SIG-M5 (cell line): ENCODE measurements at places on chromosomes 2 and 18.

DNA sequence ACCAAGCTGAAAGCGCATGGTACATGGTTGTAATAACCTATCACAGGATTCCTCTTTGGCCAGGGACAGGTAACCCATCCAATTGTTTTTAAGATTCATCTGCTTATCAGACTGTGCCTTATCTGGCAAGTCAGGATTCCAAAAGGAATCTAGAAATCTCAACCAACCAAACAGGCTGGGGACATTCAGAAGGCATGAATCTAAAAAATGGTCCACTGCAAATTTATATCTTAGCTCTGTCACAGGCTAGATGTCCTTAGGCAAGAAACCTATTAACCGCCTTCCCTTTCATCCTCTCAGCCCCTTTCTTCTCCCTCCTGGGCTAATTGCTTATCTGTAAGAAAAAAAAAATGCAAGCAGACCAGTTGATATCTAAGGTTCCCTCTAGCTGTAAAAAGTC, 4.3 kb downstream of the LRP2 start:
- no peak for DNase-seq

- DNase-seq = no peak
Measured at GRCh38 chr2:44954889-44955592, 13.5 kb downstream of the SIX3 start.

DNA sequence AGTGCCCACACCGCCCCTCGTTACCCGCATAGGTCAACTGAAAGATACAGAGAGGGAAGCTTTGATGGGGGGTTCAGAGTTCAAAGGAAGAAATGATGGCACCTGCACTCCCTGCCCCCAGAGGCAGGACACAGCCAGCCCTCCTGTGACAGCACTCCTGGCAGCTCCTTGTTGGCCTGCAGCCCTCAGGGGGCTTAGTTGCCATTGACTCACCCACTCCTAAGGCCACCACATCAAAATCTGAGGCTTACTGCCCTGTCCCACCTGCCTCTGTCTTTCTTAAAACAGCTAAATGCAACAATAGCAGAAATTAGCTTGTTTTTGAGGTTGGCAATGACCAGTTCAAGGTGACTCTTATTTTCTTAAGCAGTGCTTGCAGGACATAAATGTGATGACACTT, 31.6 kb upstream of the SLC35F6 start:
- DNase-seq = no peak

GRCh38 chr2:141199711-141200110, 931.1 kb downstream of the LRP1B start:
- DNase-seq = no peak

DNA sequence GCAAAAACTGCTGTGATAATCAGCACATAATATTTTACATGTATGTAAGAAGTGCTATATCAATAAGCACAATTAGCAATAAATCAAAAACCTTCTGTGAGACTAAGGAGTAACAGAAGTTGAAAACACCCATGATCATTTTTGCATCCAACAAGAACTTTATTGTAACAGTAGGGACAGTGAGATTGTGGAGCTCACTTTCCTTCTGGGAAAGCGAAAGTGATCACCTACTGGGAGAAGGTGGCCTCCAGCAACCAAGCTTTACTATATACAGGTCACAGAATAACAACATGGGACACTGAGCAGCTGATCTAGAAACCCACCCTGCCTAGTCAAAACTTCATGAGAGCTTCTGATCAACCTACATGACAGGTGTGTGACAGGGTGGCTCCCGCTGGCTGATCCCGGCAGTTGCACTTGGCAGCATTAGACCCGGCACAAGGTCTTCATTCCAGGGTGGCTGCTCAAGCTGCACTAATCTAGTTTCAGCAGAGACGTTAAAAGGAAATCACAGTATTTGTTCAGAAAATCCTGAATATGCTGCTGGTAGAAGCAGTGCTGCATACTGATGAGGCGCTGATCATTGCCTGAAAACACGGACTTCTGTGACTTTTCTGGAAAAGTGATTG, 63.5 kb upstream of the ARL5A start:
- no peak for DNase-seq

- no peak for DNase-seq
Measured at GRCh38 chr2:172947461-172948153, 128.0 kb upstream of the MAP3K20 start.

GRCh38 chr2:105600949-105601794, 143.5 kb upstream of the NCK2 start:
- DNase-seq = no peak

DNA sequence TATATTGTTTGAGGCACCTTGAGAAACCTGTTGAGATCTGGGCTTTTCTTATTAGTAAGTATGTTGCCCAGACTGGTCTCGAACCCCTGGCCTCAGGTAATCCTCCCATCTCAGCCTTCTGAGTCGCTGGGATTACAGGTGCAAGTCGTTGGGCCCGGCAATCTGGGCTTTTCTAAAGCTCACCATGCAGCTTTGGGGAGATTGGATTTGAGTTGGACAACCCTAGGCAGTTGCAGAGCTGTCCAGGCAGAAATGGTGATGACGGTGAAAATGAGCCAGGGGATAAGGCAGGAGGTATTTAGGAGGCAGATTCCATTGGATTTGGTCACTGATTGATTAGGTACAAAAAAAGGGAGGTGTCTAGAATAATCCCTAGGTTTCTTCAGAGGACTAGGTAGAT, 16.2 kb downstream of the NEDD4L start:
- DNase-seq = no peak

DNA sequence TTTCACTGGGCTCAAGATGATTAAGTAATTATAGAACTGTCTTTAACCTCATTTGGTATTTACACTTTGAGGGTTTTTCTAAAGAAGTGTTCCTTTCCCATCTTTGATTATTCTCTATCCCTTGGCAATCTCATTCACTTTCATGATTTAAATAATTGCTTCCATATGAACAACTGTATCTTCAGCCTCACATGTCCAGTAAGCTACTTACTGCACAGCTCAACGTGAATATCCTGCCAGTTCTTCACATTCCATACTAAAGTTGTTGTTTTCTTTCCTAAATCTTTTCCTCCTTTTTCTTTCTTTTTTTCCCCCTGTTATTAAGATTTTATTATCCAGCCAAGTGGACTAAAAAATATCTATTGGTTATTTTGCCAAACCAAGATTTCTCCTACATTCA, 37.7 kb downstream of the ZC3H15 start:
- DNase-seq = no peak

GRCh38 chr2:160345071-160345764, 145.1 kb upstream of the ITGB6 start:
- DNase-seq = no peak

DNA sequence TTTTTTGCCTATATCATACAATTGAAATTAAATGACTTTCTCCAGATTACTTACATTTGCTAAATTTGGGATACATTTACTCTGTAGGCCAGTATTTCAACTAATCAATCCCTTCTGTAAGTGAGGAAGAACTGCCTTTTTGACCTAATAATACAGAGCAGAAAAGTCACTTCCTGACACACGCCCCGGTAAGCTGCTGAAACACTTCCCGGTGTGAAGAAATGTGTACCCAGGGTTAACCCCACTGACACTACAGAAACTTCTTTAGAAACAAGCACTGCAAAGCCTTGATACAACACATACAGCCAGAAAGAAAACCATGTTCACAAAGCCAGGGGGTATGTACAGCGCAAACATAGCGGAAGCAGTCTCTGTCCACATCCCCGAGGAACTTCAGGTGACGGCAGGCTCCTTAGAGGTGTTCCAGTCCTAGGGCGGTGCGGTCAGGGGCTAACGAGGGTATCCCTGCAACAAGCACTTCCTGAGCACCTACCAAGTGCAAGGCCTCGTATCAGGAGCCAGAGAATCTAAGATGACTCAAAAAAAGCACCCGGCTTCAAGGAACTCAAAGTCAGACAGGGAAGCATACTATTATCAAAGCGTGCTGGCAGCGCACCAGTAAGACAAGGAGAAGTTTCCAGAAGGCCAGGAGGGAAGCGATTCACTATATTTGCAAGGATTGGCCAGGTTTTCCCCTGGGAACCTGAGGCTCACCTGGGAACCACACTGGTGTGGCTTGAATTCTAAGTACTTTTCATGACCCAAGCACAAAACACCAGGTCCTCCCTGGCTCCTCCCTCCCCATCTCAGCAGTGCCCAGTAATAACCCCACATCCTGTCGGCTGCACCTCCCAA, 46.6 kb downstream of the ZNF516 start:
- DNase-seq = no peak

DNA sequence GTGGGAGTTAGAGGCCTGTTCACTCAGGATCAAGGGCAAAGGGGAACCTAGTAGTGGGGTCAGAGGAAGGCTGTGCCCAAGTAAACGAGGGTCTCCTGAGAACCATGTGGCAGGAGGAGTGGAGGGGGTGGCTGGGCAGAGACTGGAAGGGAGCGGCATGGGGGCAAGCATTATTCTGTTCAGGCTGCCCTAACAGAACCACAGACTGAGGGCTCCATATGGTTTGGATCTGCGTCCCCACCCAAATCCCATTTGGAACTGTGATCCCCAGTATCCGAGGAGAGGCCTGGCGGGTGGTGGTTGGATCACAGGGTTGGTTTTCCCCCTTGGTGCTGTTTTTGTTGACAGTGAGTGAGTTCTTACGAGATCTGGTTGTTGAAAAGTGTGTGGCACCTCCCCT, 287.0 kb downstream of the PHLPP1 start:
- no peak for DNase-seq

DNA sequence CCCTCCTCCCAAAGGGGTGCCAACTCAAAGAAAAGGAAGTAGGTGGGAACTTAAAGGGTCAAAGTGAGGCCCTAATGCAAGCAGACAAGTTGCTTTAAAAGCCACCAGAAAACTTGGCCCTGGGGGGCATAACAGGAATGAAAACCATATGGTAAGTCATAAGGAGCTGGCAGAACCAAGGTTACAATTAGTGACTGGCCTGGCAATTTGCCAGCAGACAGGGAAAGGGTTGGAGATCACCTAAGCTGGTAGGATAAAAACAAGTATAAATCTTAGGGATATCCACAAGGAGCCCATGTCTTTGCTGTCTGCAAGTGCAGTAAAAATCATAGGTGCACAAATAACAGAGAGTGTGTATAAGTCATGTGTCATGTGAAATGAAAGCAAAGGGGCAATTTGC, 256.7 kb upstream of the LRRTM4 start:
- DNase-seq = no peak

- no peak for DNase-seq
Measured at GRCh38 chr2:50535256-50535655, 496.7 kb downstream of the NRXN1 start.

DNA sequence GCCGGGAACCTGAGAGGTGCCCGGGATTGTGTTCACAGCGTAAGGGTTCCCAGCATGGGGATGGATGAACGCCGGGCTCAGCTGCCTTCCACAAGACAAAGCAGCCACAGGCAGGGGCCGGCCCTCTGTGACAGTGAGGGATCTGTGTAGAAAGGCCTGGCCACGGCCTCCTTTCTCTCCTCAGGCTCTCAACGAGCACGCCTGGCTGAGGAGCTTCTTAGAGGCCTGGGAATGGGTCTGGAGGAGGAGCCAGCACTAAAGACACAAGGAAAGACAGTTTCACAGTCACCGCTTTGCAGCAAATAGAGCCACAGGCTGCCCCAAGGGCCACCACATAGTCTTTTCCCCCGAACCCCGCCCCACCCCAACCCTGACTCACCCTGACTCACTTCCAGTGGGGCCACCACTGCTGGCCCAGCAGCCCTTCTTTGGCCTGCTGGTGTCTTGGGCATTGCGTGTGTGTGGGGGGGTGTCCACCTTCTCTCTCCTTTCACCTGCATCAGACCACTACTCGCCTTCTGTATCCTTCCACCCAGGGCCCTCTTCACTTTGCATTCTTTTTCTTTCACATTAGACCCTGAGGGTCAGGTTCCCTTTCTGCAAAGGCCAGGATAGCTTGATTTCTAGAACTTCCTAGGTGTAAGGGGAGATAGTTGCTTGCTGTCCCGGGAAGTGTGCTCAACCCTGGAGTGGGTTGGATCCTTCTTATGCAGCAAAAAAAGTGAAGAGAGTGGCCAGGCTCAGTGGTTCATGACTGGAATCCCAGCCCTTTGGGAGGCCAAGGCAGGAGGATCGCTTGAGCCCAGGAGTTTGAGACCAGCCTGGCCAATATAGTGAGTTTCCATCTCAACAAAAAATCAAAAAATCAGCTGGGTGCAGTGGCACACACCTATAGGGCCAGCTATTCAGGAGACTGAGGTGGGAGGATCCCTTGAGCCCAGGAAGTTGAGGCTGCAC, 19.3 kb upstream of the HPCAL1 start:
- peak; percentile 11 for DNase-seq

- no peak for DNase-seq
Measured at GRCh38 chr18:75923169-75923568, 495.7 kb upstream of the SMIM21 start.

DNA sequence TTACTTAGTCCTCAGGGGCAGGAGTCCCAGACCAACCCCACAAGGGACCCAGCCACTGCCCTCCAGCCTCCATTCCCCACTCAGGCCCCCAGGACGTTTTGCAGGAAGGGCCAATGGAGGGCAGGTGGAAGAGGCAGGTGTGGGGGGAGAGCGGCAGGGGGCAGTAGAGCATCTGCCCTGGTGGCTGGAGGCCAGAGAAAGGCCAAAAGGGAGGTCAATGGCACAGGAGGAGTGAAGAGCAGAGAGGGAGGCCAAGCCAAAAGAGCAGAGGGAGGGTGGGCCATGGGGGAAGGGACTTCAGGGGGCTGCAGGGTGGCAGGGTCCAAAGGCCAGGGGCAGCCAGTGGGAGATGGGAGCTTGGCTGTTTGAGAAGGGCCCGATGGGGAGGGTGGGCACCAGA, 17.3 kb upstream of the GPR55 start:
- DNase-seq = no peak

GRCh38 chr2:226619707-226620106, 179.9 kb downstream of the IRS1 start:
- DNase-seq = no peak

DNA sequence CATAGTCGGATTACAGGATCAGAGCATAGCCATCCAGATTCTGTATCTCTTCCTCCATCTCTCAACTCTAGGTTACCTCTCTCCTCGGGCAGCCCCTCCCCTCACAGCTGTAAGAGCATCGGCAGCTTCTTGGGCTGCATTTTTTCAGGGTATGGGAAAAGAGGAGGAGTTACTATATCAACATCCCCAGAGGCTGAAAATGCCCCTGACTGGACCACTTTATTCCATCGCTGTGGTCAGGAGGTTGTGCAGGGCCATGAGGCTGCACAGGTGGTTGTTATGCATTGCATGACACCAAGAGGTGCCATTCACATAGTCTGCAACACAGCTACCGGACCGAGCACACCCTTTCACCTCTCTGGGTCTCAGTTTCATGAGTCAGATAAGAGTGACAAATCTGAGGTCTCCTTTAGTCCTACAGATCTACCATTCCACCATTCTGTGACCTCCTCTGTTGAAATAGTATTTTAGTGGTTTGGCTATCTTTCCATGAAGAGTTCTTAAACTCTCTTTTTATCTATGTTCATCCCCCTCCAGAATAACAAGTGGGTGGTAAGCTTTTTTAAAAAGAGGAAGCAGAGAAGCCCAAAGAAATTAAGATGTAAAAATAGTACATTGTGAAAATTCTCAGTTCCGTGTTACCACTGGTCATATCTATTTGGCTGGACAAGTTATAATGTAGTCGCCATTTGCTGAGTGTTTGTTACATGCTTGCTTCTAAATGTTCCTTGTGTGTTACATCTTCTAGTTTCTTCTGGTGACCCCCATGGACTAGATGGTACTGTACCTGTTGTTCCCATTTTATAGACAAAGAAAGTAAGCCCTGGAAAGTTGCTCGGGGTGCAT, 56.6 kb upstream of the SLC1A4 start:
- peak; percentile 89 for DNase-seq

GRCh38 chr2:15938803-15939555, 1.4 kb upstream of the MYCN start:
- DNase-seq = no peak

- DNase-seq = no peak
Measured at GRCh38 chr2:105038383-105039061, 653 bp downstream of the MRPS9 start.

- DNase-seq = no peak
Measured at GRCh38 chr2:149741646-149742045, 154.1 kb upstream of the MMADHC start.

GRCh38 chr18:46702471-46702870, 45.5 kb upstream of the LOXHD1 start:
- no peak for DNase-seq
